ENCODE measurements at places on chromosomes 11 and 22.
A peak's percentile ranks its signal among the peaks of the same experiment; 100 is the strongest.

- ATAC-seq: no peak
Measured at GRCh38 chr11:60657888-60658287, 41.5 kb upstream of the MS4A8 start.

DNA sequence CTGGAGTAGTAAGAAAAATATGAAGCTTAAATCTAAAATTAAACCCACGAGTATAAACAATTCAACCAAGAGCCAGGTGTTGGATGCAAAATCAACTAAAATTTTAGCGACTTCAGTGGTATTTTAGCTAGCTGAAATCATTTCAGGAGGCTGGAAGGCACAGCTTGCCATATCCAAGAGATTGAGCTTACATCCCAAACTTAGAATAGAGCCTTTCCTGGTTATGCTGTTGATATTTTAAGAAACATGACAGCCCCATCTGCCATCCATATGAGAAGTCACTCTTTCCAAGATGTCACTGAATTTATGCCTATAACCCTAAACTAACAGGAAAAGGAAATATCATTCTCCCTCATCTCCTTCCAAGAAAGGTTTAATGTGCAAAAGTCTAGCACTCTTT is 334.0 kb downstream of the KCNA4 start:
- ATAC-seq: no peak

GRCh38 chr11:102430158-102430836 is 22.3 kb downstream of the TMEM123 start:
- peak; percentile 92 for ATAC-seq

GRCh38 chr22:19434829-19435580 is 2.7 kb downstream of the MRPL40 start:
- no peak for ATAC-seq

- ATAC-seq: peak; percentile 29
Measured at GRCh38 chr11:47329987-47330931, 22.2 kb downstream of the MYBPC3 start.

- no peak for ATAC-seq
Measured at GRCh38 chr22:27906241-27906640, 12.8 kb downstream of the PITPNB start.

DNA sequence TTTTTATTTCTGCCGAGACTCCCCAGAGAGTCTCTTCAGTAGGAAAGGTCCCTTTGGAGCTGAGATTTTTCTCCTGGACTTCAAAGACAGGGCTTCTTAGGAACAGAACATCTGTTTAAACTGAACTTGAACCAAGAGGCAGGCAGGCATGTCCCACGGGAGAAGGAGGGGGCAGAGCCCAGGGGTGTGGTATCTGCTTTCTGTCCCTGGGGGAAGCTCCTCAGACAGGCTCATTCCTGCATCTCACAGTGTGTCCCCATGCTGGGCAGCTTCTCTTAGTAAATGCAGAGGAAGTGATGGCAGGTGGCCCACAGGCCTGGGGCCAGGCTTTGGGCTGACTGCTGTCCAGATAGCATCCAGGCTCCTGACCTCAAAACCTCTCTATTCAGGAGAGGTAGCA is 47.3 kb downstream of the TSPAN18 start:
- ATAC-seq: no peak

GRCh38 chr11:91850533-91851275 is 373.9 kb upstream of the FAT3 start:
- ATAC-seq: no peak

GRCh38 chr11:118087931-118088330 is 1.2 kb upstream of the SMIM35 start:
- ATAC-seq: no peak

DNA sequence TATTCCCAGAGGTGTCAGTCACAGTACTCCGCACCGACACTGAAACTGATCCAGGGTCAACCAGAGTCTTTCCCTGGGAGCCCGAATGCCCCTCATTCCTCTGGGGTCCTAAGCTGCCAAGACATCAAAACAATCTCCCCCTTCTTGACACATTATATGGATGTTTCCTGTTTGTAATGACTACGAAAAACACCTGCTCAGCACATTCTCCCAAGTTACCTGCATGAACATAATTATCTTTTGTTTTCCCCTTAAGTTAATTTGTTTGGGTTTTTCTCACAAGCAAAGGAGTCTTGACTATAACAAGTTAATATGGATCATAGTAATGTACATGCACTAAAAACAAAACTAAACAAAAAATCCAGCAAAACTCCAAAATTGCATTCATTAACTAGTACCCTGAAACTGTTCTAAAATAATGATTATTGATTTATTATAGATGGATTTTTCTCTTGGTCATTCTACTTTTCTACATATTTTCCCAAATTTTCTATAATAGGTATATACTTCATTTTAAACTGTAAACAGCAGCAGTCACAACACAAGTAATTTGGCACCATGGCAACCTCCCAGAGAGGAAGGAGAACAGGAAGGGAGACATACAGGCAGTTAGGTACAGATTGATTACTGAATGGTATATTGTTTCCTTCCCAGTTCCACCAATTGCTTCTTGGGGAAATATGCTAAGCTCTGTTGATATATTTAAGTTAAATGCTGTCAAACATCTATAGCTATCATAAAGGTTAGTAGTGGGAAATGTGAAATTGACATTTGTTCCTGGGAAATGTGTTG is 631.5 kb downstream of the METTL15 start:
- no peak for ATAC-seq

DNA sequence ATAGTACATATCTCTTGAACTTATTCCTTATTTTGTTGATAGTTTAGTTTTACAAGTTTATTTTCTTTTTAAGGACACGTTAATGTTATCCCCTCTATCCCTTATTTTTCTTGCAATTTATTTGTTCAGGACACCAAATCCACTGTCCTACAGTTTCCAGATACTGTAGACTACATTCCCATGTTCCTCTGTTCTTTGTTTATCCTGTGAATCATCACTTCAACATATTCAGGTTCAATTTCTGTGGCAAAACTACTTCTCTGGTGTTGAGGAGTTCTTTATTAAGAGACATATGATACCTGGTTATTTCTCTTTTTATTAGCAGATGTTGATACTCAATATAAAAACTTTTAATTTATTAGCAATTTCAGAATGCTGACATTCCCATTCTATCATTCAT is 72.8 kb upstream of the CLNS1A start:
- ATAC-seq: no peak

DNA sequence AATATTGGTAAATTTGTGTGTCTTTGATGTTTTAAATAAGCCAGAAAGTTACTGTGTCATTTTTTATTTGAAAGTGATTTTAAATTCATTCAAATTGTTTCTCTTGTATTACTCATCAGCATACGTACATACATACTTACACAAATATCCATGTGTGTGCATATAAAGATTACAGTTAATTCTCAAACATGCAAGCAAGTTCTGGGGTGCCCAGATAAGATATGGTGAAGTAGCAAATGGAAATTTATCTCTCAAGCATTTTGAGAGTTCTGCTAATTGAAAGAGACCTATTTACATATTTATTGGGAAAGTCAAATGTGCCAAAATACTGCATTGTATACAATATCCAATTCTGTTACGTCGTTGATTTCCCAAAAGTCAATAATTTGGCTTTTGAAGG is 1024.0 kb upstream of the CNTN5 start:
- no peak for ATAC-seq

- no peak for ATAC-seq
Measured at GRCh38 chr11:9069862-9070470, 21.4 kb downstream of the SCUBE2 start.

DNA sequence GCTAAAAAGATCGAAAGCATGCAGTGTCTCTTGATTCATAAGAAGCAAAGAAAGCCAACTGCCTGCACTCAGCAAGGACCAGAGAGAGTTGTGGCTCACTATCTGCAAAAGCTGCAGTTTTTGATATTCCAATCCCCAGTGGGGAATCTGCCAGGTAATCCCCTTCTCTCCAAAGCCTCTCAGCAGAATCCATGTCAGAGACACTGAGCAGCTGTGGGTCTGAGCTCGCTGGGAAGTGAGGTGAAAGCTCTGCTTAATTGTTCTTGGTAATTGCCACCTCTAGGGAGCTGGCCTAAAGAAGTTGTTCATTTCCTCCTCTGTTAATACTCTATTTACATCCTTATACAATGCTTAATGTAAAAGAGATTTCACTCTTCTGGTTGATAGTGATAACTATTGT is 261.3 kb upstream of the LRRC4C start:
- no peak for ATAC-seq

- no peak for ATAC-seq
Measured at GRCh38 chr22:28419919-28420318, 259.7 kb downstream of the TTC28 start.

GRCh38 chr11:86688398-86689179 is 16.2 kb upstream of the ME3 start:
- ATAC-seq: peak; percentile 89

GRCh38 chr22:37561212-37562048 is 1.1 kb downstream of the CDC42EP1 start:
- peak; percentile 69 for ATAC-seq

GRCh38 chr11:551596-551995 is 8.9 kb downstream of the LMNTD2 start:
- no peak for ATAC-seq

GRCh38 chr11:66126064-66126463 is 56.0 kb downstream of the PACS1 start:
- peak; percentile 82 for ATAC-seq

DNA sequence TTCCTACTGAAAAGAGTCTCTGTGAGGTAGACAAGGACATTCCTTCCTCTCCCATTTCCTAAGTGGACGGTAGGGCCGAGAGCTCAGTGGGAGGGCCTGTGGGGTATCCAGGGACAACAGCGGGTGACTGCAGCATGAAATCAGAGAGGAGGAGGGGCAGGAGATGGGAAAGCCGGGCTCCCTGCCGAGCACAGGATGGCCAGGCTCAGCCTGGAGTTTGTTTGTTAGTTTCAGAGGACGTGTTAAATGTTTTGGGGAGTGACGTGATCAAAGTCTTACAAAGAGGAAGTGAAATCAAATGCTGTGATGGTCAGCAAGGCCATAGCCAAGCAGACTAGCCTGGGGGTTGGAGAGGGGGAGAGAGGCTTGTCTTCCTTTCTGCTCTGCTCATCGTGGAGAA is 152.7 kb downstream of the ADAMTS15 start:
- no peak for ATAC-seq

DNA sequence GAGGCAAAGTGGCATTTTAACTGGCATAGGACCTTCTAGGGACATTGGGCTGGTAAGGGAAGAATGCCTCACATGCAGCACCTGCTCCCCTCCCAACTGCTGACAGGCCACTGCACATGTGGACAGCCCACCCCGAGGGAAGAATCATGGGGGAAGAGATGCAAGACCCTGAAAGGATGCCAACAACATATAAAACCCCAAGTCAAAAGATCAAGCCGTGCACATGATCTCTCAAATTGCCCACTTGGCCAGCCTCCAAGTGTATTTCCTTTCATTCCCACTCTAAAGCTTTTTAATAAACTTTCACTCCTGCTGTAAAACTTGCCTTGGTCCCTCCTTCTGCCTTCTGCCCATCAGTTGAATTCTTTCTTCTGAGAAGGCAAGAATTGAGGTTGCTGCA is 947.8 kb upstream of the CCDC90B start:
- ATAC-seq: no peak

- ATAC-seq: no peak
Measured at GRCh38 chr11:27246925-27247324, 116.1 kb downstream of the CCDC34 start.

GRCh38 chr22:21044931-21045584 is 688 bp upstream of the LRRC74B start:
- ATAC-seq: peak; percentile 22

DNA sequence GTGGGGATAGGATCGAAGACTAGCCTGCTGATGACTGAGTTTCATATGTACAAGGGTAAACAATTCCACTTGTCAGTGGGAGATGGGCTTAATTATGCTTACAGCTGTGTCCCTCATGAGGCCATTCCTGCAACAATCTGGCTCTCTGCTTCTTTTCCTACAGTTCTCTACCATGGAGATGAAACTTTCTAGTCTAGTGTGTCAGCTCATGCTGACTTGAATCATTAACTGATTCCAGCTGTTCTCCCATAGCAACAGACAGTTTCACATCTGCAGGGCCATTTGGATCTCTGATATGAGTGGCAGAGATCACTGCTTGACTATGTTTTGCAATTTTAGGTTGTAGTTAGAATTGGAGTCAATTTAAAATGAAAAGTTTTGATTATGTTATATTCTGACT is 1251.7 kb upstream of the RAG2 start:
- ATAC-seq: no peak

DNA sequence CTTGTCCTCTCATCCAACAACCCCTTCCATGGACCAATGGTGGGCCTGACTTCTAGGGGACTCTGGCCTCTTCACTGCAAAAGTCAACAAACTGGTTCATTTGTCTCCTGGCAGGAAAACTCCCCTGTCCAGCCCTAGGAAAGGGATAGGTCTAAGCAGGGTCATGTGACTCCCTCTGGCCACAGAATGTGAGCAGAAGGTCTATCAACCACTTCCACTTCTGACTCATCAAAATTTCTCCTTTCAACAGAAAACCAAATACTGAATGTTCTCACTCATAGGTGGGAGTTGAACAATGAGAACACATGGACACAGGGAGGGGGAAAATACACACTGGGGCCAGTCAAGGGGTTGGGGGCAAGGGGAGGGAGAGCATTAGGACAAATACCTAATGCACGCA is 1.3 kb upstream of the ISX start:
- peak; percentile 63 for ATAC-seq

GRCh38 chr11:16193897-16194381 is 162.4 kb downstream of the SOX6 start:
- ATAC-seq: no peak

GRCh38 chr11:27319072-27319471 is 43.9 kb downstream of the CCDC34 start:
- peak; percentile 98 for ATAC-seq

DNA sequence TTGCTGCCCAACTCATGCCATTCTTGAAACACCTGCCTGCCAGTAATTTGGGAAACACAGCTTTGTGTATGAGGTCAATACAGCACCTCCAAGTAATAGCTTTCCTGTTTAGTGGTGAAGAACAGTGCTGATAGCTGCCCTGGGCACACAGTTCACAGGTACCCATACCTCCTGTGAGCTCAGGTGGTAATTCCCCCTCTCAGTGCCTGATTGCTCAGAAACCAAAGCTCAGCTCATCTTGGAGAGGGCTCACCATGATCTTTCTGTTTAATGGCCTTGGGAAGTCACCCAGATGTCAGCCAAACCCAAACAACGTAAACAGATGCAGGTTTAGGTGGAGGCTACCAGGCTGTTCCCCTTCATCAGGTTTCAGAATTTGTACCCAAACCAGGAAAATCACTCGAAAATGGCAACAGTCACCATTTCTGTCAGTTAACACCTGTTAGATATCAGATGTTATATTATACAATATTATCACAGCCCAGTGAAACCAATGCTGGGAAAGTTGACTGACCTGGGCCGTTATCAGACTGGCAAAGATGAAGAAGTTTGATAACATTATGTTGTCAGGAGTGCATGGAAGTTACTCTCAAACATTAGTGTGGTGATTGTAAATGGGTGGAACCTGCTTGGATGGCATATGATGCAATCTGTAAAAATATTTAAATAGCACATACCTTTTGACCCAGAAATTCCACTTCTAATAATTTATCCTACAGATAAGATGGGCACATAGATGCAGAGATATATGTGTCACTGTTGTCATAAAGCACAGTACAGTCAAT is 18.9 kb downstream of the VSTM5 start:
- no peak for ATAC-seq

GRCh38 chr11:10898763-10899025 is 40.8 kb upstream of the ZBED5 start:
- no peak for ATAC-seq

- ATAC-seq: no peak
Measured at GRCh38 chr22:40039482-40040115, 44.8 kb downstream of the FAM83F start.

GRCh38 chr22:49776891-49777290 is 50.8 kb downstream of the BRD1 start:
- no peak for ATAC-seq

Data from activated T-helper 17 cell treated with anti-CD3 and anti-CD28 coated beads, Interleukin-2, amount 50 U/mL, for 72 hours (primary cell).